ENCODE measurements at places on chromosomes 5 and 9.

GRCh38 chr5:179124273-179124852 is 64.2 kb downstream of the ZNF354C start:
- DNase-seq = no peak

DNA sequence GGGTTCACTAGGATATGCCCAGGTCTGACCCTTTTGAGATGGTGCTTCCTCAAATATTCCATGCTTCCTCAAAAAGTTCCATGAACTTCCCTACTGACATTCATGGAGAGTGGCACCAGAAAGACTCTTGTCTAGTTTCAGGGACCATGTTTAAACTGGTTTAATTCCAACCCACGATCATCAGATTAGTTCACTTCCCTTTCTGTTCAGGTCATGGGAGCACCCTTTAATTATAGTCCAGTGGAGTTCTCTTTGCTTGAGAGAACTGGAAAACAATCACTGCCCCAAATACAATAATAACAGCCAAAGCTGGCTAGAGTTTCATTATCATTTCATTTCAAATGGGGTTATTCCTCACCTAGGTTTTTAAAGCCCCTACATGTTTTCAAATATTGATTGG is 9.7 kb upstream of the ERBIN start:
- no peak for DNase-seq

DNA sequence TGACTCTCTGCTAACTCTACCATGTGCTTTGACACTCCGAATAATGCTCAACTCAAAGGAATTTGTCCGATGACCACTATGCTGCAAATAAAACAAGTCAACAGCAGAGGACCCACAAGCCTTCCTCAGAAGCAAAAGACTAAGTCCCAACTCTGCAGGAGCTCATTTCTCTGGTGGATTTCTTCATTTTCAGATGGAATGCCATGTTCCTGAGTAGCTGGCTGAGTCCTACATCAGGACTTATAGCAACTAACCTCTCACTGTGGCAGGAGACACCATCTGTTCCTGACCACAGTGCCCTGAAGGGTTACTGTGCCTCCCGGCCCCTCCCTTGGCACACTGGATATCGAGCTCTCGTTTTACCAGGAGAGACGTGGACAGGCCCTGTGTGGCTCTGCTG is 20.8 kb downstream of the LHFPL2 start:
- DNase-seq = no peak

DNA sequence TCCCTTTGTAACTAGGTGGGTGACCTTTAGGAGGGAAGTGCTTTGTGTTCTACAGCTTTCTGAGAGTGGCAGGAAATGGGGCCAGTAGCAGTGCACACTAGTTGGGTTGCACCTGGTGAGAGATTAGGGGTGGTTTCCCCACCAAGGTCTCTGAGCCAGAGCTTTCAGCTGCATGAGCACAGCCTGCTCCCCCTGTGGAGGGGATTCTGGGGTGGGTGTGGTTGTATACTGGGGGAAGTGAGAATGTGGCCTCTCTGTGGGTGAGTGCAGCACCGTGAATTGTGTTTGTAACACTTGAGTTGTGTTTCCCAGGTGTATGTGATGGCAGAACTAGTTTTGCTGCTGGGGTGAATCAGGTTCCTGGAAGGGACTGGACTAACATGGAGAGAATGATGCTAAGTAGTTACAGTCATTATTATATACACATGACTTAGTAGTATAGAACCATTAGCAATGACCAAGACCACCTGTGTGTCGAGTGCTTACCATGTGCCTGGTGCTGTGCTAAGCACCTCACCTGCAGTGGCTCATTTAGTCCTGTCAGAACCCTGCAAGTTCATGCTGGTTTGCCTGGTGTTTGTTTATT is 11.8 kb upstream of the CXXC5 start:
- DNase-seq = peak; percentile 87

DNA sequence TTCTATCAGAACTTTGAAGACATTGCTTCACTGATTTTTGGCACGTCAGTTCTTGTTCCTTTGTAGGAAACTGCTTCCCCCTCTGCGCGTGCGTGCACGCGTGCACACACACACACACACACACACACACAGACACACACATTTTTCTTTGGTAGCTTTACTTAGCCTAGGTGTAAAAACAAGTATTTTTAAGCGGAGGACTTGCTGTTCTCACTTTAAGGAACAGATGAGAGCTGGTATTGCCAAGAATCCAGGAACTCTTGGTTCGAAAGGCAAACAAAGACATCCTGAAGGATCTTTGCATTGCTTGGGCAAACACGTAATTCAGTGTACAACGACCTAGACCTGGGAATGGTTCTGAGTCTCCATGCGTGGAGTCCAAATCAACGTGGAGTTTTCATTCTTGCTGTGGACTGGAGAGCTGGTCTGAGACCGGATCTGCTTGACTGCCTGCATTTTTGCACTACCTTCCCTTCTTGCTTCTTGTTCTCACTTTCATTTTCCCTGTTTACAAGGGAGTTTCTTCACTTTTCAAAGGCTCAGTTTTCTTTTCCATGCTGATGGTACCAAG is 8.2 kb downstream of the TMEM268 start:
- DNase-seq = peak; percentile 19

GRCh38 chr5:8418049-8418426 is 549.1 kb downstream of the MTRR start:
- no peak for DNase-seq

- no peak for DNase-seq
Measured at GRCh38 chr9:82334286-82334685, 345.7 kb downstream of the SPATA31D1 start.

- no peak for DNase-seq
Measured at GRCh38 chr5:113548396-113548795, 34.9 kb downstream of the YTHDC2 start.

DNA sequence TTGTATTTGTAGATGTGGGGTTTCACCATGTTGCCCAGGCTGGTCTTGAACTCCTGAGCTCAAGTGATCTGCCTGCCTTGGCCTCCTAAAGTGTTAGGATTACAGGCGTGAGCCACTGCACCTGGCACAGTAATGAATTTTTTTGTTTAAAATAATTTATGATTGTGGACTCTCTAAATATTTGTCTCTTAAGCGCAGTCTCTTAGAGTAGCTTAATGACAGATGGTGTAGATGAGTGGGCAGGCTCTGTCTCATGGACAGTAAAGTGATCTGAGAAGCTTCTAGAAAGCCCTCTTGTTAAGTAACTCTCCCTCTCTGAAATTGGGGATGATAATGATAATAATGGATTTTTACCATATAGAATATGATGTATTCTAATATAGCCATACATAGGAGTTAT is 47.5 kb upstream of the KIAA1958 start:
- no peak for DNase-seq

- DNase-seq = no peak
Measured at GRCh38 chr5:170691657-170692056, 91.9 kb upstream of the GABRP start.

GRCh38 chr9:127977884-127978647 is 2.7 kb downstream of the EEIG1 start:
- no peak for DNase-seq

- no peak for DNase-seq
Measured at GRCh38 chr9:77938163-77938562, 93.4 kb downstream of the GNAQ start.

DNA sequence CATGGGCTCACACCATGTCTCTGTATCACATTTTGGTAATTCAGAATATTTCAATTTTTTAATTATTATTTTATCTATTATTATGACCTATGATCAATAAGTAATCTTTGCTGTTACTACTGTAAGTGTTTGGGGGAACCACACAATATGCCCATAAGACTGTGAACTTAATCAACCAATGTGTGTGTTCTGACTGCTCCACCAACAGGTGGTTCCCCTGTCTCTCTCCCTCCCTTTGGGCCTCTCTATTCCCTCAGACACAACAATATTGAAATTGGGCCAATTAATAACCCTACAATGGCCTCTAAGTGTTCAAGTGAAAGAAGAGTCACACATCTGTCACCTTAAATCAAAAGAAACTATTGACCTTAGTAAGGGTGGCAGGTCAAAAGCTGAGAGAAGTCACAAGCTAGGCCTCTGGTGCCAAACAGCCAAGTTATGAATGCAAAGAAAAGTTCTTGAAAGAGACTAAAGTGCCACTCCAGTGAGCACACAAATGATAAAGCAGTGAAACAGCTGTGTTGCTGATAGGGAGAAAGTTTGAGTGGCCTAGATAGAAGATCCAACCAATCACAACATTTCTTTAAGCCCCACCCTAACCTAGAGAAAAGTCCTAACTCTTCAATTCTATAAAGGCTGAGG is 88.7 kb downstream of the DEPDC1B start:
- no peak for DNase-seq

Measured in CD4-positive, alpha-beta T cell treated with Interferon alpha-2 for 1 hour (primary cell).